Activated CD4-positive, alpha-beta T cell treated with anti-CD3 and anti-CD28 coated beads for 36 hours (primary cell): ENCODE measurements at places on chromosomes 1 and 21.

DNA sequence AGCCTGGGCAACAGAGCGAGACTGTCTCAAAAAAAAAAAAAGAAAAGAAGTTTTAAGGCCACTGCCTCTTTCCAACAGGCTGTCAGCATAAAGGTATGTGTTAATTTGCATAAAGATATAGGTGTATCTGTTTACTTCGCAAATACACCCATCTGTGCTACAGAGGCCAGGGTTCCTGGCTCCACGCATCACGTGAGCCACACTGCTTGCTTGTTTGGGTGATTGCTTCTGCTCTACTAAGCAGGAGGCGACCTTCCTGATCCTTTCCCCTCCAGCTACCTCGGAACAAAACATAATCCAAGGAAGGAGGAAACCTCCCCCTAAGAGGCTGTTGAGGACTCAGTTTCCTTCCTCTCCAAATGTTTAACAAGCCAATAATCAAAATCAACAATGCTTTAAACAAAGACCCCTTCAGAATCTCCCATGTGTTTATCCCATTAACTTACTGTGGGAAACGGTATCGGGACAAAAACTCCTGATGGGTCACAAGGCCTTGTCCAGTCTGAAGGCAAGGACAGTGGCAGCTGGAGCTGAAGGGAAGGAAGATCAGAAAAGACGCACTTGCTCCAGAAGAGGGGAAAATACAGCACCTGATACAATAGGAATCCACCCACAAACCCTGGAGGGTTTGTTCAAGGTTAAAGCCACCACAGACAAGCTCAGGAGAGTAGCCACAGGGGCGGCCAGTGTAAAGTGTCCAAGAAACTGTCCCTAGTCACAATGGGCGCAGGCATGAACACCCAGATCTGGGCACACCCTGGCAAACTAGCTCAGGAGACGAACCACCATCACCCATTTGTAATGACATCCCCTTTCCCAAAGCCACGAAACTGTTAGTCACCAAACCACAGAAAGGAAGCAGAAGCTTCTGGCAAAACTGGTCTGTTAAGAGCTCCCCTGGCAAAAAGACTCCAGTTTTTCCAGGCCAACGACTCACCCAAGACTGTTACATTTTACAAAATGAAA is 17.2 kb downstream of the CTNNBIP1 start:
- H3K27ac ChIP-seq: no peak overlapping the region
- no peak overlapping the region for H3K4me3 ChIP-seq
- H3K36me3 ChIP-seq: no peaks in the 10 kb centered on the region
- DNase-seq: no peak
- peaks cover 14% of the 10 kb centered on the region for H3K4me1 ChIP-seq

DNA sequence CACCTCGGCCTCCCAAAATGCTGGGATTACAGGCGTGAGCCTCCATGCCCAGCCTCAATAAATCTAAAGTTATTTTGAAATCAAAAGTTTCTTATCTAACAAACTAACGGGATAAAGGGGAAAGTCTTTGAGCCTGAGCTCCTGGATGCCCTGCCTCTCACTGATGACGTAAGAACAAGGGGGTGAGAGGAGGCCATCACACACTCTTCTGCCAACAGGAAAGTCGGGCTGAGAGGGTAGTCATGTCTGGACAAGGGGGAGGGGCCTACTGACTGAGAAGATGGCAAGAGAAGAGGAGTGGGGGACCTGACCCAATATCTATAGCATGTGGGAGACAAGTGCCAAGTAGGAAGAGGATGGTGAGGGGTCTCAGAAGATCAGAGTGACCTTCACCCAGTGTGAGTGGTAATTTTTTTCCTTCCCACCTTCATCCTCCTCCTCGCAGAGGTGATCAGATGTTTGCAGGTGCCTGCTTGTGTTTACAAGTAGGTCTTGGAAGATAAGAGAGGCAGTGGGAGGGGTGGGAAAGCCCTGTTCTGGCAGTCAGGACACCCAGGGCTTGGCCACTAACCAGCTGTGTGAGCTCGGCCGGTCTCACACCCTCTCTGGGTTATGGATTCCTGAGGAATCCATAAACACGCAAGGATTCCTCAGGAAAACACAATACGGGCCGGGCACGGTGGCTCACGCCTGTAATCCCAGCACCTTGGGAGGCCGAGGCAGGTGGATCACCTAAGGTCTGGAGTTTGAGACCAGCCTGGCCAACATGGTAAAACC is 9.6 kb downstream of the UQCRHL start:
- no peaks in the 10 kb centered on the region for H3K36me3 ChIP-seq
- DNase-seq: no peak
- no peak overlapping the region for H3K4me3 ChIP-seq
- peaks cover 9% of the 10 kb centered on the region for H3K4me1 ChIP-seq

DNA sequence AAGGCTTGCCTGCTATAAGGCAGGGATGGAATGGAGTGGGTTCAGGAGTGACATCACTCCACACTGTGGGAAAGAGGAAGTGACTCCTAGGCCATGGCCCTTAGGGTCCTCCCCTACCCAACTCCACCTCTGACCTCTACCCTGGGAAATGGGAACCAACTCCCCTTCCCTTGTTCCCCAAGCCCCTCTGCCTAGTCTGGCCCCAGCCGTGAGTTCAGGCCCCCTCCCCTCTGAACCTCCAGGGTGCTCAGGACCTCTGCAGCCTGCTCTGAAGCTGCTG is 3.8 kb upstream of the GUCA2A start:
- no peak overlapping the region for H3K27ac ChIP-seq
- H3K27me3 ChIP-seq: peaks cover 3% of the 10 kb centered on the region
- no peak overlapping the region for H3K4me3 ChIP-seq
- no peak for DNase-seq
- no peaks in the 10 kb centered on the region for H3K4me1 ChIP-seq
- no peaks in the 10 kb centered on the region for H3K36me3 ChIP-seq

- H3K27ac ChIP-seq: no peak overlapping the region
- H3K4me3 ChIP-seq: no peak overlapping the region
- no peak for DNase-seq
- no peaks in the 10 kb centered on the region for H3K36me3 ChIP-seq
Observed at GRCh38 chr1:115873184-115873583, 32.3 kb upstream of the NHLH2 start.

GRCh38 chr1:160811147-160811546 is 15.2 kb downstream of the LY9 start:
- DNase-seq: no peak
- H3K36me3 ChIP-seq: peaks cover 31% of the 10 kb centered on the region
- peaks cover 61% of the 10 kb centered on the region for H3K4me1 ChIP-seq
- H3K27me3 ChIP-seq: no peaks in the 10 kb centered on the region

DNA sequence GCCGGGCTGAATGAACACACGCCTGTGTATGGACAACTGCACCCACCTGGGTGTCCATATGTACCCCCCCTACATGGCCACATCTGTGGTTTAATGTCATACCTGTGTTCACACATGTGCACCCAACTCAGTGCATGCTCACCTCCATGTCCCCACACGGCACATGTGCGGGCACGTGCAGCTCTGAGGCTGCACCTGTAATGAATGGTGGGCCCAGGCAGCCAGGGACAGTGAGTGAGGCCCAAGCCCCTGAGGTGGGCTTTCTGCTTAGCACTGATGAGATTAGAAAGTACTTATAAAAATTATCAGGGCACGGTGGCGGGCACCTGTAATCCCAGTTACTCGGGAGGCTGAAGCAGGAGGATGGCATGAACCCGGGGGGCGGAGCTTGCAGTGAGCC is 42.5 kb upstream of the CSF3R start:
- H3K27me3 ChIP-seq: no peaks in the 10 kb centered on the region
- no peak for DNase-seq
- H3K4me3 ChIP-seq: no peak overlapping the region
- H3K36me3 ChIP-seq: no peaks in the 10 kb centered on the region
- no peak overlapping the region for H3K27ac ChIP-seq
- peaks cover 10% of the 10 kb centered on the region for H3K4me1 ChIP-seq

DNA sequence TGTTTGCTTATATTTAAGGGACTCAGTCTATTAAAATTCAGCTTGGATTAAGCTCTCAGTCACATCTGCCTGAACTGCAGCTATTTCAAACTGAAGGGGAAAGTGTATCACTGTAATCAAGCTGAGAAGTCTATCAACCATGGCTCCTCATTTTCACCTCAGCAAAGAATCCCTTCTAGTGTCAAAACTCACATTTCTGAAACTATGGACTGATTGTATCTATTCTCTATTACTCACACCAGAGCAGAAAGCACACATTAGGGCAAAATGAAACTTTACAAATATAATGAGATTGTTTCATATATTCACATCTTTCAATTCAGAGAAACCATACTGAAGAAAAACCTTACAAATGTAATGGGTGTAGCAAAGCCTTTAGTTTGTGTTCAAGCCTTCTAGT is 14.6 kb upstream of the C1orf146 start:
- no peaks in the 10 kb centered on the region for H3K27me3 ChIP-seq
- peaks cover 22% of the 10 kb centered on the region for H3K4me1 ChIP-seq
- H3K36me3 ChIP-seq: peaks cover 5% of the 10 kb centered on the region
- DNase-seq: no peak
- H3K4me3 ChIP-seq: no peak overlapping the region

- H3K27ac ChIP-seq: no peak overlapping the region
- no peaks in the 10 kb centered on the region for H3K36me3 ChIP-seq
- H3K27me3 ChIP-seq: no peaks in the 10 kb centered on the region
- no peak for DNase-seq
Observed at GRCh38 chr1:104056786-104057185, 307.1 kb downstream of the AMY1C start.
